ENCODE measurements at places on chromosomes 5 and 9.

- no peak for DNase-seq
Observed at GRCh38 chr9:17813798-17814197, 234.9 kb downstream of the SH3GL2 start.

GRCh38 chr5:16585041-16585667, 31.6 kb downstream of the RETREG1 start:
- no peak for DNase-seq

- DNase-seq, result no peak
Observed at GRCh38 chr5:73867345-73868335, 241.6 kb downstream of the ARHGEF28 start.

DNA sequence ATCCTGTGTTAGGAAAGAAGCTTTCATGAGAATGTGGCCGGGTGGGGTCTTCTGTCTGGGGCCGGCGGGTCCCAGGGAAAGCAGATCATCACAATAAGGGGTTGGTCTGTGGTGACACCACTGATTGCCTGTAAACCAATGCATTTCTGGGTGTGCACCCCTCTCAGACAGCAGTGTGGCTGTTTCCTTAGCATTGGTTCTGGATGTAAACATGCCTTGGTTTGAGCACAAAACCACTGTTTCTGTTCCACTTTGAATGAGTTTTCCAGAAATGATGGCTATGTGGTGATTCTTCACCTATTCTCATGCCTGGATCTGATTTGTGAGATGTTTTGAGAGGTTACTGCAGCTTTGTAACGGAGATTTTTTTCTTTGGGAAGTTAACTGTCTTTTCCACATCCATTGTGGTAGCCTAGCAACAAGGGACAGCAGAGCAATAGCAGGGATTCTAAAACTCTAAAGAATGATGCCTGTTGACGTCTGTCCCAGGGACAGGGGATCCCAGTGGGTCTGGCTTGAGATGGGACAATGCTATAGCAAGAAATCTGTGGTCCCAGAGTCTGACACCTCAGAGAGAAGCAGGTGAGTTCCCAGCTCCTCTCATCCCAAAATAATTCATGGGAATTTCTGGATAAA, at the start of gene CCDC192:
TSS of gene CCDC192 (plus strand) at position 466 of the 636 bp plus-strand sequence. CDS start at position 521, 55 bp downstream.
- DNase-seq, result no peak

GRCh38 chr5:26791433-26791832, 247.0 kb downstream of the CDH9 start:
- no peak for DNase-seq

DNA sequence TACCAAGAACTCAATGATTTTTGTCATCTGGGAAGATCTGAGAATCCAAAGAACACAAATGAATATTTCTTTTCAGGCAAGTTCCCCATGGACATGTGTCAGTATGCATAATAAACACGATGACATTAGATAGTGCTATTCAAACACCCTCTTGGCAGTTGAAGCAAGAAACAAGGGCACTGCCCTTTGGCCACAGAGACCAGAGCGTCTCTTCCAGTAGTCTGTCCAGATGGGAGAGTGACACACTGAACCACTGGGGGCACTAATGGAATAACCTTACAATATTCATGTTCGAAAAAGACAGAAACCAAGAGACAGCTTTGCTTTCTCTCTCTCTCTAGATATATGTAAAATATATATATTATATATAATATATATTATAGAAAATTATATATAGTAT, 301.9 kb downstream of the CTNND2 start:
- no peak for DNase-seq

GRCh38 chr5:175820230-175820629, 51.1 kb upstream of the CPLX2 start:
- DNase-seq, result no peak

- no peak for DNase-seq
Observed at GRCh38 chr5:157285310-157286035, 19.6 kb downstream of the CYFIP2 start.

GRCh38 chr5:144205141-144205551, 34.5 kb downstream of the KCTD16 start:
- DNase-seq, result no peak

GRCh38 chr5:126341906-126342630, 81.1 kb upstream of the GRAMD2B start:
- DNase-seq, result no peak

GRCh38 chr5:142715291-142715690, 29.4 kb upstream of the FGF1 start:
- DNase-seq, result no peak

DNA sequence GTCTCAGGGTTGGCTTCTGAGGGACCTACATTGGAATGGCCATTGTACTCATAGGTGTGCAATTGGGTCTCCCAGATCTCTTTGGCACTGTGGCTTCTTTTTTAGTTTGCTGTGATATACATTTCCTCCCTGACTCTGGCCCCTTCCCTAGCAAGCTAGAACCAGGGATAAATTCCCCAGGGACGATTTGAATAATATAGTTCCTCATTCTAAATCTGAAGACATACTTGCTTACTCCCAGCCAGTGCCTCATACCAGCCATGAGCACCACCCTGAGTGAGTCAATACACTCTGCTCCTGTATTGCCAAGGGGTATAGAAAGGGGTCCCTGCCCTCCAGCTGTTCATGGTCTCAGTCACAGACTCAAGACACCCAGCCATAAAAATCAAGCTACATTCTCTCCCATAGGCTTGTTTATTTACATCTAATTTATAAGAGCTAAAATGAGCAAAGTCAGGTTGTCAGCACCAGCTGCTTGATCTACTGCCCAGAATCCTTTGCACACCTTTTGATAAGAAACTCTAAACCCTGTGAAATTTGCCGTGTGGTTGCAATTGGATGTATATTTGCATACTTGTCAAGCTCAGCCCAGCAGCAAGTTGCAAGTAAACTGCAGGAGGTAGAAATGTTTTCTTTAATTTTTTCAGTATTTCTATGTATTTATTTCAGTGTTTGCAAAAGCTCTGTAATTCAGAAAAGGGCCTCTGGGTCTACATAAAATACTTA, 219.9 kb upstream of the IRX1 start:
- DNase-seq, result no peak

DNA sequence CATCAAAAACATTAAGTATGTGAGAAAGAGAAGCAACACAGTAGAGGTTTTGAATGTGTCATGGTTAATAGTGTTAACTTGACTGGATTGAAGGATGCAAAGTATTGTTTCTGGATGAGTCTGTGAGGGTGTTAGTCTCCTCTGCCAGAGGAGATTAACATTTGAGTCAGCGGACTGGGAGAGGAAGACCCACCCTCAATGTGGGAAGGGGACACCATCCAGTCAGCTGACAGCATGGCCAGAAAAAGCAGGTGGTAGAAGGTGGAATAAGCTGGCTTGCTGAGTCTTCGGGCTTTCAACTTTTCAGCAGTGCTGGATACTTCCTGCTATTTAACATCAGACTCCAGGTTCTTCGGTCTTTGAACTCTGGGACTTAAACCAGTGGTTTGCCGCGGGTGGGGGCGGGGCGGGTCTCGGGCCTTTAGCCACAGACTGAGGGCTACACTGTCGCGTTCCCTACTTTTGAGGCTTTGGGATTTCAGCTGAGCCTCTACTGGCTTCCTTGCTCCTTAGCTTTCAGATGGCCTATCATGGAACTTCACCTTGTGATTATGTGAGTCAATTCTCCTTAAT, 309.9 kb upstream of the ST8SIA4 start:
- no peak for DNase-seq

- DNase-seq, result no peak
Observed at GRCh38 chr5:123170816-123171215, 81.8 kb downstream of the PRDM6 start.

DNA sequence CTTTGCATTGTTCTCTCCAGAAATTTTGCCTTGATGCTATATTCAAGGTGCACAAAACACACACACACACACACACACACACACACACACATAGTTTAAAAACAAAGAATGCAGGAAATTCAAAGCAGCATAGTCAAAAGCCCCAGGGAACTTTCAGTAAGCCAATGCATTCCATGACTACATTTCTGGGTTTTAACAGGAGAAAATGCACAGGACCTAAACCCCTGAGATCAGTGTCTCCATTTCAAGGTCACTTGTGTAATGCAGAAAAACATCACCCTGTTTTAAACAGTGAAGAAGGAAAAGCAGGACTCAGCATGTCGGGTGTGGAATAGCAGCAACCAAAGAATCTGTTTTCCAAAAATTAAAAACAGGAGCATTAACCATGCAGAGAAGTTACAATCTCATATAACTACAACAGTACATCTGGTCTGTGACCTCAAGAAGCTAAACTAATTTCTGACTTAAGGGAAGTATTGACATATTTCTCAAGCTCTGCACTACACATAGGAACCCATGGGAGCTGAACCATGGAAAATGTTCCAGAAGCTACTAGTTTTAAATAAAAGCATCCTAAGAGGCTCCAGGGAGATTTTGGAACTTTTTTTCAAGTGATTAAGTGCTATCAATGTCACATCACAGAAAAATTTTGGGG, 296.7 kb downstream of the HINT1 start:
- DNase-seq, result no peak

DNA sequence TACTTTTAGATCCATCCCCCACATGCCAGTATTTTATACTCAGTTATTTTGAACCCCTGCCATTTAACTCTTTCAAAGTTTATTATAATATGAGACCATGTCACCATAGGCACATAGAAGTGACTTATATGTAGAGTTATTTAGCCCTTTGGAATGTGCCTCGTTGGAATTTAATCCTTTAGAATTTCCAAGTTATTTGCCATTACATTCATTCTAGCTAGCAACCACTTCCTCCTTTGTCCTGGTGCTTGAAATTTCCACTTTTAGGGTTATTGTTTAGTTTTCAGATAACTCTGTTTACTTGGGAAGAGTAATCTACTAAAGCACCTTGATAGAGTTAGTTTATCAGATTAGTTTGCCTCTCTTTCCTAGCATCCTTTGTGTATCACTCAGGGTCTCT, 82.8 kb upstream of the TLE1 start:
- DNase-seq, result no peak

GRCh38 chr5:97245386-97245785, 62.3 kb upstream of the RIOK2 start:
- no peak for DNase-seq

GRCh38 chr9:87181670-87182069, 234.4 kb upstream of the GAS1 start:
- DNase-seq, result no peak

- no peak for DNase-seq
Observed at GRCh38 chr9:112059145-112059965, 115.7 kb downstream of the SUSD1 start.

DNA sequence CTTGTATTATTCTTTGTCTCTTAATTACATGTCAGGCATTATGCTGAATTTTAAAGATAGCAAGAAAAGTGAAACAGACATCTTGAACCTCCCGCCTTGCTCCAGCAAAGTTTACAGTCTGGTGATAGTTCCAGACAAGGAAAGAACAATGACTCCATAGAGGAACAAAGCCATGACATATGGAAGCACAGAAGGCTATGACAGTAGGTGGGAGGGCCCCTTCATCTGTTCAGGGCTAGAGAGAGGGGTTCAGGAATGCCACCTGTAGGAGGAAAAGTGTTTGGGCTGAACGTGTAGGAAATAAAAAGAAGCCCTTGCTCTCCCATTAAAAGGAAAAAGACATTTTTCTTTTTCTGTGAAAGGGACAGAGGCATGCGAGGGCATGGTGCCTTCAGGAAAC, 315.6 kb downstream of the TRIM32 start:
- DNase-seq, result no peak

GRCh38 chr5:154829181-154829588, 21.2 kb downstream of the FAXDC2 start:
- peak; percentile 19 for DNase-seq

GRCh38 chr9:88998503-88998902, 7.2 kb downstream of the S1PR3 start:
- DNase-seq, result no peak

- DNase-seq, result no peak
Observed at GRCh38 chr9:72300873-72301272, 64.1 kb downstream of the ZFAND5 start.

DNA sequence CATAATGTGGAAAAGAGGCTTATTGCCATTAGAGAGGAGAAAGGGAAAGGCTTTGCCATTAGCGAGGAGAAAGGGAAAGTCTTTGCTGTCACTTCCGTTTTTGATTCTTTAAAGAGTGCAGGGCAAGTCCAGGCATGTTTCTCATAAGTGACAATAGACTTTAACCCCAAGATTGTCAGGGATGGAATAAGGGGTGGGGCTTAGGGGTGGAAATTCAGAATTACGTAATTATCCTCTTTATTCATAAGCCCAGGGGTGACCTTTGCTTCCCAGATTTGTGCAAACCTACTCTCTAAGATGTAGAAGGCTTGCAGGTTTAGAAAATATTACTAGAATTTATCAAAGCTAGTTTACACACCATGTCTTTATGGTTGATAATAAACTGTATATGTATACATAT, 2.3 kb upstream of the PLK2 start:
- peak; percentile 39 for DNase-seq

DNA sequence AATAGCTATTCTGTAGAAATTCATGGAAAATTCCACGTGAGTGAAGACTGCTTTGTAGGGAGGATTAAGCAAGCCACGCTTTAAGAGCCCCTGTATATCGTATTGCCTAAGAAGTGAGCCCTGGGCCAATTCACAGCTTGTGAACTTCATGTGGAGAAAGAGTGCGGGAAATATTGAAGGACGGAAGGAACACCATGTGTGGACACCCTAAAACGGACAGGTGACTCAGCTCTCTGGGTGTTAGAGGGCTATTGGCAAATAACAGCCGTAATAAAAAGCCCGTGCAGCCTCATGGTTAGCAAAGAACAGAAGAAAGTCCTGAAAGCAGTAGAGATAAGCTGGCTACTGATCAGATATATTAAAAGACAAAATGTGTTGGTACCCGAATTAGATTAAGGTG, 26.4 kb downstream of the ZNF366 start:
- DNase-seq, result no peak

DNA sequence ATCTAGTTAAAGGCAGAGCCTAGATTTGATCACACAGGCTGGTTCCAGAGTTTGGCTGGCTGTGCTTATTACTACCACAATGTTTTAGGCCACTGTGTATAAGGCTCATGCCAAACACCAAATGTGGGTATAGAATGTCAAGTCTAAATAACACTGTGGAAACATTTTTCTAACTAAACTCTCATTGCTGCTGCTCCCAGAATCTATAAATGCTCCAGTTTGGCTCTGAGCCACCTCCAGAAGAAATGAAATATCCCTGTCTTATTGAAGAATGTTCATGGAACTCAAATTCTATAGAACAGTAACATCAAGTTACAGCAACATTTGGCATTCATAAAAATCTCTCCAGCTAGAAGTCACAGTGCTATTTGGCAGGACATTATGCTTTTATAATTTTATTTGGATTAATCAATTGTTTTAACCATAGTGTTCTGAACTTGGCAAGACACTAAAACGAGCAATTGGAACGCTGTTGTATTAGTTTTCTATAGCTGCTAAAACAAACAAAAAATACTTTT, 178.1 kb upstream of the COX7C start:
- DNase-seq, result no peak

DNA sequence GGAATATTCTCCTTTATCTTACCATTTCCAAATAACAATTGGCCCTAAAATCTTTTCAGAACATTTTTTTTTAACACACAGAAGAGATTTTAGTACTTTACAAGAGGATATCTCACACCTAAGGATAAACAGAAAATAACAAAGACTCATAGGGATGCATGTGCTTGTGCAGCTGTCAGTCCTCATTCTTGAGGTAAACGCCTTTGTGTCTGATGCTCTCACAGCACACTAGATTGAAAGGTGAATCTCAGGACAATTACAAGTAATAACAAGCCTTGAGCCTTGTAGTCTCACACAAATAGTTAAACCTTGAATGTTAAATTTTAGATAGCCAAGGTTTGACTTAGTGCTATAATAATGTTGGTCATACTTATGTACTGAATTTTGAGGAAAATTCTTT, 439.2 kb downstream of the PTPRD start:
- no peak for DNase-seq
